ENCODE measurements at places on chromosomes 7 and 10.

- H3K4me3 ChIP-seq, result no peak overlapping the region
- DNase-seq, result no peak
- no peaks in the 10 kb centered on the region for H3K36me3 ChIP-seq
- H3K4me1 ChIP-seq, result no peaks in the 10 kb centered on the region
These were observed 77.5 kb upstream of the STEAP1B start for GRCh38 chr7:22577470-22578001.

DNA sequence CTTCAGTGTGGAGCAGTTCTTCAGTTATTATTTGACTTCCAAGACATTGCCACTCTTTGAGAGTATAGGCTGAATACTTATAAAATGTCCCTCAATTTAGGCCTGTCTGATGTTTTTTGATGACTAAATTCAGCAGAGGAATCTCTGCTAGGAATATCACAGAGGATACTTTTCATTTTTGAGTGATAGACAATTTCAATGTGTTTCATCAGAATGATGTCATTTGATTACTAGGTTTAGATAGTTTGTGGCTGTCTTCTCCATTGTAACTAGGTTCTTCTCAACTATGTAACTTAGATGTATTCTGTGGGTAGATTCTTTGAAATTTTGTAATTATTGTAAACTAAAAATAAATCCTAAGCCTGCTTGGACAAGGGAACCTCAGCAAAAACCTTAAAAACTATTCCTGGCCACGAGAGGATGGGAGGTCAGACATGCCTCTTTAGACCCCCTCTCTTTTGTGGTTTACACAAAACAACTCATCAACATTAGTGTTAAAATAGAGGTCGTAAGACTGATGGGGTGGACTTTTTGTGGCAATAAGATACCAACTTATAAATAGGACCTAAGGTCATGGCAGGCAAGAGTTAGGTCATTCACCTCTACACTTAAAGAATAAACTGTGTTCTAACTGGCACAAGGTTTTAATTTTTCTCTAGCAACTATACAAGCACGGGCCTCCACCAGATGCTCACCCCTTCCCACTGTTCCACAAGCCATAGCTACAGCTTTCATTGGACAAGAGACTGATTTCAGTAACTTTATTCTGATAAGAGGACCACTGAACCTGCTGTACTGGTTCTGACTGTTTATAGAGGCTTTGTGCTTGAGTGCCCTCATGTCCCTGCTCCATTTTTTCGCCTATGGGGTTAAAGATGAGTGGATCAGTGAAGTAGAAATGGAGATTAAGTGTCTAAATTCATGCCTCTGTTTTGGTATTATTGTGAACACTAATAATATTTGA, 33.7 kb downstream of the CYP2C8 start:
- no peak for DNase-seq
- no peak overlapping the region for H3K4me3 ChIP-seq
- no peaks in the 10 kb centered on the region for H3K36me3 ChIP-seq
- H3K27ac ChIP-seq, result no peak overlapping the region

GRCh38 chr10:98289802-98290209, 21.8 kb upstream of the LOXL4 start:
- no peak overlapping the region for H3K27ac ChIP-seq
- peaks cover 4% of the 10 kb centered on the region for H3K36me3 ChIP-seq
- DNase-seq, result no peak
- H3K27me3 ChIP-seq, result peaks cover 5% of the 10 kb centered on the region
- H3K4me1 ChIP-seq, result peaks cover 3% of the 10 kb centered on the region
- no peak overlapping the region for H3K4me3 ChIP-seq

DNA sequence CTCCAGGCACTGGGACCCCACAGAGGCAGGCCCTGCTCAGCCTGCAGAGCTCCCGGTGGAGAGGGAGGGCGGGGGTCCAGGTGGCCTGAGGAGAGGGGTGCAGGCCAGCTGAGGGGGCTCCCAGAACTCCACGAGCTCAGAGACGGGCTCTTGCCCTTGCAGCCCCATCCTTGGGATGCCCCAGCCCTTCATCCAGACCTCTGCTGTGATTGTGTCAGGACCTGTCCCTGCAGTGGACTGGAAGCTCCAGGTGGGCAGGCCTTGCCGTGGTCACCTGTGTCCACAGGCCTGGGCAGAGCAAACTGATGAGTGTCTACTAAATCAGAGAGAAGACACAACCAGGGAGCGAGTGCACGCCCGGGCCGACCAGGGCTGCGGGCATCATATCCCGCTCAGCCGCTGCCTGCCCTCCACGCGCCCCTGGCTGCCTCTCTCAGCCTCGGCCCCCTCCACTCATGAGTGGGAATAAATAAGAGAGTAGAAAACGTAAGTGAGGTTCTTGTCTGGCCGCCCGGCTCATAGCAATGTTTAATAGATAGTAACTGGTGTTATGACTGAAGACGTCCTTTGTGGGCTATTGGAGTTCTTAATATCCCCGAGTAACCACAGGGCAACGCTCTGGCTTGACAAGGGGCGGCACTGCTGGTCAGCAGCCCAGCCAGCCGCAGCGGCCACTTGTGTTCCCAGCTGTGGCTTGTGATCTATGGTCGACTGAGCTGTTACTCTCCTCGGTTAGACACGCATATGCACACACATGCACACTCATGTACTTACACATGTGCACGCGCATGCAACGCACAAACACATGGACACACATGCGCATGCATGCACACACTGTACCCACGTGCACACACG, 105.6 kb downstream of the LHPP start:
- H3K36me3 ChIP-seq, result peaks cover 2% of the 10 kb centered on the region
- H3K4me3 ChIP-seq, result no peak overlapping the region
- no peak for DNase-seq
- H3K27ac ChIP-seq, result no peak overlapping the region

- H3K4me3 ChIP-seq, result no peak overlapping the region
- no peak for DNase-seq
- peaks cover 9% of the 10 kb centered on the region for H3K27me3 ChIP-seq
- H3K27ac ChIP-seq, result no peak overlapping the region
- no peaks in the 10 kb centered on the region for H3K4me1 ChIP-seq
- no peaks in the 10 kb centered on the region for H3K36me3 ChIP-seq
These were observed 22.6 kb downstream of the EPDR1 start for GRCh38 chr7:37942934-37943610.

- H3K4me1 ChIP-seq, result no peaks in the 10 kb centered on the region
- no peaks in the 10 kb centered on the region for H3K36me3 ChIP-seq
- H3K4me3 ChIP-seq, result no peak overlapping the region
- H3K27ac ChIP-seq, result no peak overlapping the region
- H3K27me3 ChIP-seq, result peaks cover 17% of the 10 kb centered on the region
These were observed 105.3 kb downstream of the PTPN20 start for GRCh38 chr10:47016564-47016963.

- peaks cover 2% of the 10 kb centered on the region for H3K36me3 ChIP-seq
- no peaks in the 10 kb centered on the region for H3K4me1 ChIP-seq
- H3K4me3 ChIP-seq, result no peak overlapping the region
- no peak overlapping the region for H3K27ac ChIP-seq
- H3K27me3 ChIP-seq, result no peaks in the 10 kb centered on the region
These were observed 261.7 kb upstream of the SEMA3C start for GRCh38 chr7:81180573-81180972.

- no peaks in the 10 kb centered on the region for H3K36me3 ChIP-seq
- no peak overlapping the region for H3K27ac ChIP-seq
- H3K27me3 ChIP-seq, result peaks cover 90% of the 10 kb centered on the region
These were observed 64.6 kb downstream of the JCAD start for GRCh38 chr10:29994811-29995210.

DNA sequence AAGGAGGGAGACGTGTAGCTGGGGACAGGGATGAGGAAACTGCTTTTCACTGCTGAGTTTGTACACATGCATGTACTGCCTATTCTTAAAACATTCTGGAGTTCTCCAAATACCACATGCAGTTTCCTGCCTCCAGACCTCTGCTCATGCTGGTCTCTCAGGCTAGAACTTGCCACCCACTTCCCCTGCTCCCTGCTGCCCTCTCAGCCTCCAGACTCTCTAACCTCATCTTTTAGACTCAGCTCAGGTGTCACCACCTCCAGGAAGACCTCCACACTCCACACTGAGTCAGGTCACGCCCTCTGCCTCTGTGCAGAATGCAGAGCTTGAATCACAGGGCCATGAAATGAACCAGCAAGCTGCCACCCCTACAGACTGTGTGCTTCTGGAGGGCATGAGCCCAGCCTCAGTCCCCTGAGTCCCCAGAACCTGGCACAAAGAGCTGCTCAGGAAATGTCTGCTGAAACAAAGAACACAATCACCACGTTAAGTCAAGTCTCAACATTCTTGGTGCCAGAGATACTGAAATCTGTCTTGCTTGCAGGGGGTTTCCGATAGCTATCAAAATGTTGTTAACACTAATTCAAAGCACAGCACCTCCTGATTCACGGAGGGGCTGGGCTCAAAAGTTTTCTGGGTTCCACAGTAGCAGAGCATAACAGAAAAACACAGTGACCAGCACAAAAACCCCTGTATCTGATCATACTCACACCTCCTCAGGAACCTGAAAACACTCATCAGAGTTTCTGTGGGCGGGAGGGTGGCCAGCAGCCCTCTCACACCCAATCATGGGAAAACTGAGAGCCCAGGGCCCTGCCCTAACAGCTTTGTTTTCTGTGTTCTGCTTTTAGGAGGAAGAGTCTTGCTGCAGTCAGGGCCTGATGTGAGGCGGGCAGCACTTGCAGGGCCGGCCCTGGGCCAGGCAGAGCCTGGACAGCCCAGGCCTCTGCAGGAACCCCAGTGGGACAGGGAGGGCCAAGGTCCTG, 21.1 kb downstream of the FAM53B start:
- DNase-seq, result peak; percentile 53
- no peaks in the 10 kb centered on the region for H3K27me3 ChIP-seq
- peak overlapping the region; percentile 96 for H3K27ac ChIP-seq
- H3K4me1 ChIP-seq, result peaks cover 90% of the 10 kb centered on the region
- H3K4me3 ChIP-seq, result peak overlapping the region; percentile 84
- H3K36me3 ChIP-seq, result peaks cover 69% of the 10 kb centered on the region

DNA sequence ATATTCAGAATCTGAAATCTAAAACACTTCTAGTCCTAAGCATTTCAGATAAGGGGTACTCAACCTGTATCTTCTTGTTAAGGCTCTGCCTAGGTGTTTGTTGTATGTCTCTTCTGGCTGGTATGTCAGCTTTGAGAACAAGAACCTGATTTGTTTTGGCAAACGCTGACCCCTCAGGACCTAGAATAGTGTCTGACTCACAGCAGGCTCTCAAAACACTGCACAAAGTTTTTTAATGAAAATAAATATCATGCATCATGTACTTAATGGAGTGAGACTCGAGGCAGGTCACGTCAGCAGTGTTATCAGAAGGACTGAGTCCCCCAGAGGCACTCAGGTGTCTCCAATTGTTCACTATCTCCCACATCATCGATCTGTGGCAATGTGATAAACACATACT, 99.1 kb downstream of the GLI3 start:
- no peak overlapping the region for H3K27ac ChIP-seq
- no peak overlapping the region for H3K4me3 ChIP-seq
- DNase-seq, result no peak
- no peaks in the 10 kb centered on the region for H3K27me3 ChIP-seq

GRCh38 chr7:45325378-45325777, 167.8 kb downstream of the RAMP3 start:
- H3K27me3 ChIP-seq, result peaks cover 42% of the 10 kb centered on the region
- H3K27ac ChIP-seq, result no peak overlapping the region
- no peaks in the 10 kb centered on the region for H3K4me1 ChIP-seq
- H3K4me3 ChIP-seq, result no peak overlapping the region
- H3K36me3 ChIP-seq, result no peaks in the 10 kb centered on the region

GRCh38 chr7:112204499-112205342, 1.5 kb downstream of the DOCK4 start:
- peaks cover 44% of the 10 kb centered on the region for H3K27me3 ChIP-seq
- no peak overlapping the region for H3K27ac ChIP-seq
- H3K4me3 ChIP-seq, result peak overlapping the region; percentile 99

- no peak overlapping the region for H3K4me3 ChIP-seq
- no peaks in the 10 kb centered on the region for H3K36me3 ChIP-seq
- H3K27me3 ChIP-seq, result no peaks in the 10 kb centered on the region
- H3K4me1 ChIP-seq, result no peaks in the 10 kb centered on the region
These were observed 257.2 kb upstream of the CACNA2D1 start for GRCh38 chr7:82700741-82701140.

GRCh38 chr7:19674266-19674960, 34.4 kb downstream of the POLR1F start:
- no peaks in the 10 kb centered on the region for H3K27me3 ChIP-seq
- no peak overlapping the region for H3K27ac ChIP-seq
- no peak for DNase-seq
- H3K36me3 ChIP-seq, result no peaks in the 10 kb centered on the region
- H3K4me1 ChIP-seq, result no peaks in the 10 kb centered on the region

DNA sequence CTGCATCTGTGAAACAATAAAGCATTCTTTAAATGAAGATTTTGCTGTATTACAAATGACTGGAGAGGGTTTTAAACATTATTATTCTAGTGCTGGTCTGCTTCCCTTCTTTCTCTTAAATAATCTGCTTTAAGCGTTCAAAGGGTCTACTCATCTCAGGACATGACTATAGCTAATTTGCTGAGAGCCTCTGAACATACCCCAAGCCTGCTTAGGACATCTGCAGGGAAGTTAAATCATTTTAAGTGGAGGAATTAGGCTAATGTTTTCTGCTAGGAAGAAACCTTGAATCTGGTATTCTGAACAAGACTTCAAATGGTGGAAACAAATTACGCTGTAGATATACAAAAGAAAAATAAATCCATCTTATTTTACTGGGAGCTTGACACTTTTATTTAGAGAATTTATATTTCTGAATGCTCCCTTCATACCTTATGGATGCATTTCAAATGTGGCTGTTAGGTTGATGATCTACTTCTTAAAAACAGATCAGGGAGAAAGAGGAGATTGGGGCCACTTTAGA, 124.4 kb upstream of the ITGB1 start:
- no peak for DNase-seq
- no peak overlapping the region for H3K27ac ChIP-seq
- H3K4me1 ChIP-seq, result peaks cover 11% of the 10 kb centered on the region

- H3K36me3 ChIP-seq, result no peaks in the 10 kb centered on the region
- no peak overlapping the region for H3K27ac ChIP-seq
- no peaks in the 10 kb centered on the region for H3K4me1 ChIP-seq
- no peak overlapping the region for H3K4me3 ChIP-seq
- no peak for DNase-seq
These were observed 348.3 kb downstream of the GPR158 start for GRCh38 chr10:25522946-25523608.

DNA sequence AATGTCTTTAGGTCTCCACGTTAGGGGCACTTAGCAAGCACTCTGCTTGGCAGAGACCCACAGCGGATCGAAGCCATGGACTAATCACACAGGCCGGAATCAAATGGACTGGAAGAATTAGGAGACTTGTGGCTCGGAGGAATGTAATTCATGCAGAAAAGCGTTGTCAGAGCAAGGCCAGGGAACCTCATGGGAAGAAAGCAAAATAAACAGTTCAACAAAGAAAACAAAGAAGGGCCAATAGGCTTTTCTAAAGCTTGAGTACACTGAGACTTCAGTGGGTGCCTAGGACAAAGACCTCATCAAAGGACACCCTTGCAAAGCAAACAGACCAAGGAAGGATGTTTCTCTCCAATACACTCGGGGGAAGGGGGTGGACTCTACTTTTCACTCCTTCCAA, 171.1 kb downstream of the GLI3 start:
- no peak overlapping the region for H3K4me3 ChIP-seq
- DNase-seq, result no peak
- H3K36me3 ChIP-seq, result no peaks in the 10 kb centered on the region
